Activated naive CD4-positive, alpha-beta T cell treated with anti-CD3 and anti-CD28 coated beads, Interleukin-2, amount 50 U/mL, for 16 hours (primary cell): ENCODE measurements at places on chromosomes 7 and 10.

DNA sequence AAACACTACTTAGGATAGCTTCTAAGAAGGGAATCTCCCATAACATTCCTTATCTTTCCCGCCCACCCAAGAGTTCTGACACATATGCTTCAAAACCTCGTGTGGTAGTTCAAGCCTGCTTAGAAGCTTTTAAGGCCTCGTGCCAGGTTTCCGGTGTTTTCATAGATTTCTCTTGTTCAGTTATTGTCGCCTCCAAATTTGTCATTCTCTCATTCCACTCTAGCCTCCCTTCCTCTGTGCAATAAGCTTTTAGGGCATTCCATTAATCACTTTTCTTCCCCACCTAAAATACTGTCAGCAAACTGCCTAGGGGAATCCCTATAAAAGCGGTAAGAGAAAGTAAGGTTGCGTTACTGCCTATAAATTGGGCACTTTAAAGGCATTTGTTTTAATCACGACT, 718 bp upstream of the BPGM start:
- DNase-seq = no peak

DNA sequence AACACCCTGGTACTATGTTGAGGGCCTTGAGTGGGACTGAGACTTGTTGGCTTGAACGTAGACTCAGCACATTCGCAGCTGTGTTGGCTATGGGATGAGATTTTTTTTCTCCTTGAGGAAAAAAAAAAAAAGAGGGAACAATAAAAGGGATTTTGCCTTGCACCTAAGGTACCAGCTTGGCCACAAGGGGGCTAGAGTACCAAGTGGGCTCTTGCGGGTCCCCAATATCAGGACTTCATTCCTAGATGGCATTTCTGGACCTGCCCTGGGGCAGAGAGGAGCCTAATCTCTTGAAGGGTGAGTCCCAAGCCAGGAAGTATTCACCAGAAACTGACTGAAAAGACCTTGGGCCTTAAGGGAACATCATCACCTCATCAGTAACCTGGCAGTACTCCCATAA, 1083.6 kb upstream of the PHF14 start:
- DNase-seq = no peak

DNA sequence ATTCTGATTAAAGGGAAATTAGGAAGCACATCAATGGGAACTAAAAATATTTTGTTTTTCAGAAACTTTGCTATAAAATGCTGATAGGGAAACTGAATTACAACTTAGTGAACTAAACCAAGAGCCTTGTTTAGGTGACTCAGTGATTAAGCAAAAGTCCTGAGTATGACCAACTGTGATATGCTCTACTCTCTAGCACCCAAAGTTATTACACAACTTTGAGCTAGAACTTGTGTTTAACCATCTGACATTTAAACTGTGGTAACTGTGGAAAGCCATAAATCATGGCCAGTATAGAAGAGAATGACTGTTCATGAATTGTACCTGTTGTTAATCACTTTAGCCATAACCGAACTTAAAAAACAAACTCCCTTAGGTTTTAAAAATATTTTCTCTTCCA, 127.4 kb downstream of the ZNF365 start:
- DNase-seq = no peak

DNA sequence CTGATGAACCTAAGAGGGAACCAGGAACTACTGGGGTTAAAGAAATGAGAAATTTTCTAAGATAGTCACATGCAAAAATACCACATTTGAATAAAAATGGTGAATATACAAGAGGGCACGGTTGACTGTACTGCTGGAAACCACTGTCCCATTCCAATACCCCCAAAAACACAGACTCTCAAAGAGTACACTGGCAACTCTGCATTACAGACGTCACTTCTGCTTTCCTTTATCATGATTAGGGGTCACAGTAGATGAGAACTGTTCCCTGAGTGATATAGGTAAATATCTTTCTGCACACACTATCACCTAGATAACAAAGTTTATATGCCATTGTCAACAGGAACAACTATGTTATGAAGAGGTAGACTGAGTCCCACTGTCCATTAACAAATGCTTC, 69.5 kb downstream of the RAPGEF5 start:
- no peak for DNase-seq
